ENCODE measurements at places on chromosomes 5 and 9.

- DNase-seq: no peak
Observed at GRCh38 chr9:96149533-96150280, 152.3 kb downstream of the HSD17B3 start.

GRCh38 chr5:32601623-32602295 lies 16.4 kb downstream of the SUB1 start:
- no peak for DNase-seq

- DNase-seq: no peak
Observed at GRCh38 chr9:742104-742503, 99.4 kb upstream of the DMRT1 start.

DNA sequence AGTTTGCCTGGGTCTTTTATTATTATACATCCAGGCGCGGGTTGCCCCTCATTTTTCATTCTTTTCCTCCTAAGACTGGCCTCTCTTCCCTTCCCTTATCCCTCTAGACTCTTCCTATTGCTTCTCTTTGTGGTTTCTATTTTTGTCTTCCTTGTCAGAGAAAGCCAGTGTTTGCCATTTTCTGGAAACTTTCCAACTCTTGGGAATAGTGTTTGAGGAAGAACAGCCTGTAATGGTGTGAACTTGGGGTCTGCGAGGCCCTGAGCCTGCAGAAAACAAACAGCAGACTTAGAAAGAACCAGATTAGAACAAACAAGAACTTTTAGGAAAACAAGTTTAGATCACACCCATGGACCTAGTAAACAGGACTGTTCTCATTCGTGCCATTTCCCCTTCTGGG lies 15.5 kb downstream of the PRKACG start:
- no peak for DNase-seq

- DNase-seq: no peak
Observed at GRCh38 chr5:157544623-157544989, 31.0 kb downstream of the ADAM19 start.

GRCh38 chr9:131799177-131799823 lies 59.4 kb upstream of the RAPGEF1 start:
- no peak for DNase-seq

Data from SIG-M5 (cell line).